Stimulated activated CD4-positive, alpha-beta T cell treated with anti-CD3 and anti-CD28 coated beads, Interleukin-1b, Interleukin-23, amount 100 ng/mL, for 48 hours (primary cell): ENCODE measurements at places on chromosomes 5 and 9.

DNA sequence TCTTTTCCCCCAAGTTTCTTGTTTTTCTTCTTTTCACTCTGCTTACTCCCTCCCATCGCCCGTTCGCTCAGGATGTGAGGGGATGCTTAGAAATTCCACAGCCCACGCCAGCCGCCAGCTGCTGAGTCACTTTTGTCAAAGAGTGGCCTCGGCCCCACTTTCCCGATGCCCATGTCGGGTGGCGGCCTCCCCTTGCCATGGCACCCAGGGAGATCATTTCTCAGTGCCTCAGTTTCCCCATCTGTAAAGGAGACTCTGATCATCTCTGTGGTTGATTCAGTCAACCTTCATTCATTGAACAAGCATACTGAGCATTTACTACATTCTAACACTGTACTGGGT lies 353 bp upstream of the PDGFRB start:
- DNase-seq: no peak

DNA sequence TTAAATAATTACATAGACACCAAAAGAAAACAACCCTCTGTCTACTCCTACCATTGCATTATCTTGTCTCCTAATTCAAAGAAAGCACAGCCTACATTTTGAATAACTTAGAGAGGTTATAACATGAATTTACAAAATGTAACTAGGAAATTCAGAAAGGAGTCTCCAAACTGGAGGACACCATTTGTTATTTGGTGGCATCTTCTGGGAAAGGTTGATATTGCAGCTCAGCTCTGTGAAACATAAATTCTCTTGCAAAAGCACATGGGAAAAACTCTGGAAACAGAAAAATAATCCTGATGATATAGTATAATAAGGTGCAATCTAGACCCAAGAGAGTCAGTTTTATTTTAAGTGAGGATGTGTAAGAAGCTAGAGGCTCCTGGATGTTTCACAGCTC lies 215.3 kb downstream of the MLLT3 start:
- no peak for DNase-seq

- no peak for DNase-seq
Observed at GRCh38 chr9:120482424-120483186, 97.4 kb downstream of the CDK5RAP2 start.

DNA sequence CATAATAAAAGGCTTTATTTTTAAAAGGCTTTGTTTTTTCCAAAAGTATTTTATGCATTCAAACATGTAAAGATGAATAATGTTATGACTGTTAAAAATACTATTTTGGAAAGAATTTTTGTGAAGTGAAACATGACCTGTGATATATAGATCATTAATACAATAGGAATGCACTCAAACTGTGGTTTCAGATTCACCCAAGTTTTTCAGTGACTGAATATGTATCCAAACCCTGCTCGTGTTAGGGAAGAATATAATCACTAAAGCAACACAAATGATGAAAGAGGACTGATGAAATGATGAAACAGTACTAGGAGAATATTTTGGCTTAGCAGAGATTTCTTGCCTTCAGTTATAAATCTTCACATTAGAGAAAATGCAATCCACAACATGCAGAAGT lies 278.0 kb downstream of the ADAMTS6 start:
- no peak for DNase-seq

DNA sequence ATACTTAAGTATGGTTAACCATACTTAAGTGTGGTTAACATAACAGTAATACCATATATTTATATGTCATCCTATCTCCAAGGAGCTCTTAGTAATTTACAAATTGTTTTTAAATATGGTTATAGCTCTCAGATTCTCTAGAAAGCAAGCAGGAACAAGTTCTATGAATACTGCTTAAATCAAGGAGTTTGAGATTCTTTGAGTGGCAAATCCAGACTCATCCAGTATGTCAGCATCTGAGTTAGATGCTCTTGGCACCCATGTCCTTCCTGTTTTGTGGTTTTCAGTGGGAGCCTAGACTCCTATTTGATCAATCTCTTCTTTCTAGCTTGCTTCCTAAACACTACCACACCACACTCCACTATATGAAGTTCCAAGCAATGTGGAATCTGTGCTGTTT lies 114.7 kb upstream of the GDNF start:
- no peak for DNase-seq

DNA sequence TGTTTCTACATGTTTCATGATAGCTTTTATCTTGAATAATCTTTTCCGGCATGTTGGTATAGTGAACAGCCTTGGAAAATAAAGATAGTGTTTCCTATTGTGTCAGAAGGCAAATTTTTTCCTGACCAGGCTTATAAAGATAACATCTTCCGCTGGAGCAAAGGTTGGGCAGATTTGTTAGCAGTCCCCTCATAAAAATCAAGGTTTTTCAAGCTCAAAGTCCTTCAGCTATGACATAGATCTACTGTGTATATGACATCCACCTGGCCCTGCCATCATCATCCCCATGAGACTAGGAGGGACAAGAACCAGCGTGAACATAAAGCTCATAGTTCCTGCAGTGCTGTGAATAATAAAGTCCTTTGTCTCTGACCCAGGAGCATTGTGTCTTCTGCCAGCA lies 30.4 kb upstream of the OTULINL start:
- DNase-seq: no peak

DNA sequence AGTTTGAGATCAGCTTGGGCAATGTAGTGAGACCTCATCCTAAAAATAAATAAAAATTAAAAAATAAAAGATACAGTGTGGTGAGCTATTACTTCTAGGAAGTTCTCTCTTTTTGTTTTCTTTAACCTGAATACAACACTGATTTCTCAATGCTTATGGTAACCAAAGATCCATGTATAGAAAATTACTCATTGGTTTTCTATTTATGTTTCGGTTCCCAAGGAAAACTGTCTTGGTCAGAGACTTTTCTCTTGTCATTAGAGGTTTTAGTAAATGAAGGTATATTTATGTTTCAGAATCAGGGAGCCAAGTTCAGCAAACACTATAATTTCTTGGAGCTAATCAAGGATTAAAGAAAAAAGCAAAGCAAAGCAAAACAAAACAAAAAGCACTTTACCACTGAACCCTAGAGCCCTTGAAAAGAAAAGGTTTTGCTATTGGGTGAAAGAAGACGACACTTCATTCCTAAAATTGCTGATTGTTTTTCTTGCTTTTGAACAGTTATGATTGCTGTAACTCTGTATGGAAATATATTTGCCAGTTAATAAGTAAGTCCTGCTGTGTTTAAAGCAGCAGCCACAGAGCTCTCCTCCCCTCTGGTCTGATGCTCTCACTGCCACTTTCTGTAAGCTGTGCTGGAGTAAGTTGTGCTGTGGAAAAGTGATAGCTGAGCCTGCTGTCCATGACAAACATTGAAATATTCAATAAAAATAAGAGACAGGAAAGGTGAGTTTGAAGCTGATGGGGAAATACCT lies 298.2 kb downstream of the CD180 start:
- no peak for DNase-seq

GRCh38 chr5:108046955-108047670 lies 334.8 kb downstream of the FBXL17 start:
- DNase-seq: no peak

DNA sequence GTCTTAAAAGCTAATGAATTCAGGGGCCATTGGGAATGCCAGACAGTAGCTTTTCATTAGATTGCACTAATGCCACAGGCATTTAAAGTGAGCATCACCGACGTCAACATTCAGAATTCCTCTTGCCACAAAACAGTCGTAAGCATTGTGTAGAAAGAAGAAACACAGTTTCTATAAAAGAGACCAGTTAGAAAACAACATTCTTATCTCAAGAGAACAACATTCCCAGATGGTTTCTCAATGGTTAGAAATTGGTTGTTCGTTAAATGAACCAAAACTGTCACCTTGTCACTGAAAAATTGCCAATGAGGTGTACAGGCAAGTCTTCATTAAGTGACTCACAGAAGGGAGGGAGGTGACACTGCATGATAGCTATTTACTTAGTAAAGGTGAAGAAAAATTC lies 401.6 kb upstream of the PRR16 start:
- DNase-seq: no peak

GRCh38 chr5:73947906-73948640 lies 322.1 kb downstream of the ARHGEF28 start:
- DNase-seq: no peak

GRCh38 chr9:135498381-135499126 lies 1.9 kb upstream of the MRPS2 start:
- no peak for DNase-seq

- no peak for DNase-seq
Observed at GRCh38 chr9:3850098-3850497, 324.3 kb upstream of the RFX3 start.

- DNase-seq: no peak
Observed at GRCh38 chr5:13201022-13201421, 743.5 kb downstream of the DNAH5 start.

DNA sequence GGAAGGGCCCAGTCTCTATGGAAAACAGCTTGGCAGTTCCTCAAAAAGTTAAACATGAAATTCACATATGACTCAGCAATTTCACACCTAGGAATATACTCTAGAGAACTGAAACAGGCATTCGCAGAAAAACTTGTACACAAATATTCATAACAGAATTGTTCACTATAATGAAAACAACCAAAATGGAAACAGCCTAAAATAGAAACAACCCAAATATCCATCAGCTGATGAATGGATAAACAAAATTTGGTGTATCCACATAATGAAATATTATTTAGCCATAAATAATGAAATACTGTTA lies 4.8 kb upstream of the GPR150 start:
- no peak for DNase-seq

- DNase-seq: no peak
Observed at GRCh38 chr9:134549336-134549735, 92.3 kb upstream of the COL5A1 start.

GRCh38 chr9:16611983-16612382 lies 258.5 kb downstream of the BNC2 start:
- no peak for DNase-seq

GRCh38 chr5:171619196-171619595 lies 166.4 kb upstream of the SMIM23 start:
- no peak for DNase-seq

- DNase-seq: no peak
Observed at GRCh38 chr5:177603631-177604030, 3.7 kb downstream of the B4GALT7 start.

DNA sequence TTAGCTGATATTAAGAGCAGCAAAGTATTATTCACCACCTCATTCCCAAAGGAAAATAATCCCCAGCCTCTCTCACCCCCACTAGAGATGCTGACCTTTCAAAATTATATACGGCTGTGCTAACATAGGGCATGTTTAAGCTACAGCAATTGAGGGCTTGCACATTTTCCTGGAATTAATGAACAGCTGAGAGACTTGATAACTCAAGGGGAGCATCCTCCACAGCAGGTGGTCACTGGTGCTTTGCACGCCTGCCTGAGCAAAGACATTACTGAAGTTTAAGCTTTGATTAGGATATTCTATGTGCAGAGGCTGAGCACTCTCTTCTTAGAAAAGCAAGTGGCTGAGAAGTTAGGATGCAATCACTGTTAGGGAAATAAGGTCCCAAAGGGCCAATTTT lies 230.9 kb downstream of the FAM114A2 start:
- DNase-seq: no peak
